Stimulated activated CD8-positive, alpha-beta memory T cell treated with anti-CD3 and anti-CD28 coated beads, Interleukin-4, amount 100 ng/mL, for 48 hours (primary cell): ENCODE measurements at places on chromosomes 12 and 14.

- no peak for DNase-seq
Observed at GRCh38 chr14:61360796-61361525, 39.6 kb downstream of the PRKCH start.

DNA sequence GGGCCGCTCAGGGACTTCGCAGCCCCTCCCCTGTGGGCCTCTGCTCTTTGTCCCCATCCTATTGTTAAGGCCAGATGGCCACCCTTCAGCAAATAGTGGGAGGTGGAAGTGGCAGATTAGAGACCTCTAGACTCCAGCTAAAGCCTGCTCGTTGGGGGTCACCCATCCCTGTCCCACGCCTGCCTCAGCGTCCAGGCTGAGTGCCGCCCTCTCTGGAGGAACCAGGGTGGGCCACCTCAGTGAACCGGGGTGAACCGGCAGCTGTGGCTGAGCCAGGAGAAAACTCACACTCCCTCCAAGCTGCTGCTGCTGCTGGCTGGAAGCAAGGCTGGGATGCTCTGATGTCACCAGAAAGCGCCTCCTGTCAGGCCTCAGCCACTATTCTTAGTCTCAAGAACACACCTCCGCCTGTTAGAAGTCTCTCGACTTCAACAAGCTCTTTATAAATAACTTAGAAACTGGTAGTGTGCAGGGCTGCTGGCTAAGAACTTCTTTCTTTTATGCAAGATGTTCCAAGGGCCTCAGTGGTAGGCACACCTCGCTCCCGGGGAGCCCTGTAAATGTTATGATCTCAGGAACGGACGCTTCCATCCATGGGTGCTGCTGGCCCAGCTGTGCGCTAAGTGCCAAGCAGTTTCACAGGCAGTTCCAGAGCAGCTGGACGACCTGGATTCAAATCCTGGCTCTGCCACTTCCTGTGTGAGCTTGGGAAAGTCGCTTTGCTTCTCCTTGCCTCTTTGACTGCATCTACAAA is 19.8 kb upstream of the TESC start:
- no peak for DNase-seq

DNA sequence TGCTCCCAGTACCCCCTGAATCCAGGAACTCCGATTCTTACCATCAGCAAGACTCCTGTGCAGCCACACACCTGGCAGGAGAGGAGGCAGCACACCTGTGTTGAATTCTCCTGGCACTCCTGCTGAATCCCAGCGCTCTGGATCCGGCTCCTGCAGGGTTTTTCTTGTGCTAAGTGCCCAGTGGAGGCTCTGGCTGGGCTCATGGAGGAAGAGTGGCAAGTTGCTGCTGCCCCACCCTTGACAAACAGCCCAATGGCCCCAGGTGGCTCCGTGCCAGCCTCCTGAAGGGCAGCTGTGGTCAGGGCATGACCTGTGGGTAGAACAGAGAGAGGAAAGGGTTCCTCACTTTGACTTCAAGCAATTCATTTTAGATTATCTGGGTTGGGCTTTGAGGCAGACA is 20.0 kb downstream of the CRACR2A start:
- no peak for DNase-seq

DNA sequence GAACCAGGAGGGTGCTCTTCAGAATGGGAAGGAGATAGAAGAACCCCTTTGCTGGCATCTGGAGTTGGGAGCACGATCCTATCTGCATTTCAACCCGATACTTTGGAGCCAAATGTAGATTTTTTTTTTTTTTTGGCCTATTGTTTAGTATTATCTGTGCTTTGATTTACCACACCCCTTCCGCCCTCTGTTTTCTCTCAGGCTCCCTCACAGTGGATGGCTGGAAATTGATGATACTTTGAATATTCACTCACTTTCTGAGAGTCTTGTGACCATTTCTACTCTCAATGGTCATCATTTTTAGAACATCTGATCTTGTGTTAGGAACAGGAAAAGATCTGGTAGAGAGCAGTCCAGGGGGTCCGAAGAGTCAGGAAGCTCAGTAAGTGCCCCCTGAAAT is 9.0 kb downstream of the TSPAN9 start:
- DNase-seq = no peak

DNA sequence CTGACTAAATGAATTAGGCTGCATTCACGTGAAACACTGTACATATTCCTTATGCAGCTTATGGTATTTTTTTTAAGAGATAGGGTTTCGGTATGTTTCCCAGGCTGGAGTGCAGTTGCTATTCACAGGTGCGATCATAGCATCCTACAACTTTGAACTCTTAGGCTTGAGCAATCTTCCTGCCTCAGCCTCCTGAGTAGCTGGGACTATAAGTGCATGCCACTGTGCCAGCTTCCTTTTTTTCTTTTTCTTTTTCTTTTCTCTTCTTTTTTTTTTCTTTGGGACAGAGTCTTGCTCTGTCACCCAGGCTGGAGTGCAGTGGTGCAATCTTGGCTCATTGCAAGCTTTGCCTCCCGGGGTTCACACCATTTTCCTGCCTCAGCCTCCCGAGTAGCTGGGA is 35.8 kb upstream of the SPPL3 start:
- no peak for DNase-seq

DNA sequence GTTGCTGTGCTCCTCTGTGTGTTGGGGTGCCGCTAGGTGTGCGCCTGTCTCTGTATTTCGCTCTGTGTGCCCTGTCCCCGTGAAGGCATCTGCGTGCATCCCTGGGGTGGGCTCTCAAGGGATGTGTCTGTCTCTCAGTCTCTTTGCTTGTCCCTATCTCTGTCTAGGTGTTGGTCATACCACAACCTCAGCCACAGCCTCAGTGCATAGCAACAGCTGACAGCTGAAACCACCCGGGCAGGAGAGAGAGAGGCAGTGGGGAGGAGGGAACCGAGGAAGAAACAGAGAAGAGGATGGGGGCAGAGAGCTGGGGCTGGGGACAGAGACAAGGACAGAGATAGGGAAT is 953 bp upstream of the NXPH4 start:
- DNase-seq = peak; percentile 49

DNA sequence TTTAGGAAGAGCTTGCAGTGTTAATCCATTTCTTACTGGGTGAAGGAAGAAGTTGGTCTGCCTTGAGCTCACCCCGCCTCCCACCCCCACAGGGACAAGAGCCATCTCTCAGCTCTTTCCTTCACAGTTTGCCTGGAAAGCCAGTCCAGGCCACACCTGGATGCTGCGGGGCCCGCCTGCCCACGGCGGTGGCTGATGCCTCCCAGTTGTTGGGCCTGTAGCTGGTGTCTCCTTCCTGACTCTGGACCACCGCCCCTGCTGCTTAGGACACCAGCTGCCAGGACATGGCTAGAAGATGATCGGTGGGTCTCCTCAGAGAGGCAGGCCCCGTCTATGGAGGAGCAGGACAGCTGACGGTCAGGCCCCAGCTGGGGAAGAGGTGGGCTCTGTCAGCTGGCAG is 92.9 kb downstream of the TESC start:
- no peak for DNase-seq

DNA sequence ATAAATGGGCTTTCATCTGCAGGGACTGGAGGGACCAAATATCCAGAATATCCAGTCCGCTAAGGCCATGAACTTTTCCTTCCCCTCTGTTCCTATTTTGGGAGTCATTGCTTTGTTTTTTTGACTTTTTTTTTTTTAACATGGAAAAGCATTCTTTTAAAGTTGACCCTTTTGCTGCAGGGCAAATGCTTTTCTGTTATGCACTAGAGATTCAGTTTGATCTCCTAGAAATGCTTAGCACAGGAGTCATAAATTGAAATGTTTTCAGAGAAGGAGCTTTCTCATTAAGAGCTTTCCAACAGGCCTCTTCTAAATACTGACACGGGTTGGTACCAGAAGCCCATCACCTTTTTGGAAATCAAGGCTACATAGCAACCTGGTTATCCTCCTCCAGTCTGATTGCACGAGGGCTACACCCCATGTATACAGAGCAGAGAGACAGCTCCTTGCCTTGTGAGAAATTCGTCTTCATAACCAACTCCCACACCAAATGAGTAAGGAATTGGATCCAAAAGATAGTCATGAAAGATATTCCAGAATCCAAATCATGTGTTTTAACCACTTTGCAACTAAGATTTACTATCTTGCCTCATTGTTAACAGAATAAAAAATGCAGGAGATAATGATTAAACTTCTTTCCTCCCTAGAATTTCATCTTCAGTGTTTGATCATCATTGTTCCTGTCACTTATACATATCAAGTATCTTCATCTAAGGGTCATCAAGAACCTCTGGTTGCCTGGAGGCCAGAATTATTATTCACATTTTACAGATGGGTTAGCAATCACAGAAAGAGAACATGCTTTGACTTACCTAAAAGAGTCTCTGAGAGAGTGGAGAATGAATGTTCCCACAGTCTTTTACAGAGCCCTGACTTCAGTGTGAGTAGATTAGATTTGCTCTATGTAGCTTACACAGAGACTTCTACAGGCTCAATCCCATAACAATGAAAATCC is 389.4 kb downstream of the ZFP36L1 start:
- DNase-seq = no peak

- no peak for DNase-seq
Observed at GRCh38 chr14:47226877-47227520, 448.4 kb downstream of the MDGA2 start.

DNA sequence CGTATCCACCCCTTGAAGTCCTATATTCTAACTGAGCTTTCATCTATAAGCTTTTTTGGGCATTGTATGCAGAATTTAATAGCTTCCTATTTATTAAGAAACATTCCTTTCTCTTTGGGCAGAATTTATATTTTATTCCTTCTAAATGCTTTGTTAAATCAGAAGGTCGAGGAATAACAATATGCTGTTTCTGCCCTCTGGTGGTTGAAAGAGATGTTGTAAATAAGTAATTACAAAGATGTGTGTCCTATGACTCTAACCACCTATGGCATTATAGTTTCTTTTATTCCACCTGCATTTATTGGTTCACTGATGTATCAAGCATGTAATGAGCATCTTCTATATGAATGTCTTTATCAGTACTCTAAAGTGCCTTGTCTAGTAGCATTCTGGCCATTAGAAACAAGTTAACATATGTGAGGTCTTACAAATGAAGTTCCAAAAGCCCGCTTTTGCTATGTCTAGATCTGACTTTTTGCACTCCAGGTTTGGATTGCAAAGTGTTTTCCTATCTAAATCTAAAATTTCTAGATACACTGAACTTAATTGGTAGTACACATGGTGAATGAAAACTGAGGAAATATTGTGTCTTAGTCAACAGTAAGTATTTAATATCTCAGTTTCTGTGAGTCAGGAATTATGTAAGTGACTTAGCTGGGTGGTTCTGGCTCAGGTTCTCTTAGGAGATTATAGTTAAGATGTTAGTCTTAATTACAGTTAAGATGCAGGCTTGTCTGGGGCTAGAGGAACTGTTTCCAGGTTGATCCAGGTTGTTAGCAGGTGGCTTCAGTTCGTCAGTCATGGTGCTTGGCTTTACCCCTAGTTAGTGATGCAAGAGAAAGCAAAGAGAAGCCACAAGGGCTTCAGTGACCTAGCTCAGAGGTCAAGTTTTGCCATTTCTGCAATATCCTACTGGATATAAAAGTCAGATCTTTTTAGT is 57.5 kb downstream of the PLEKHA5 start:
- DNase-seq = no peak

- no peak for DNase-seq
Observed at GRCh38 chr14:83425706-83426105, 1892.1 kb upstream of the SEL1L start.

DNA sequence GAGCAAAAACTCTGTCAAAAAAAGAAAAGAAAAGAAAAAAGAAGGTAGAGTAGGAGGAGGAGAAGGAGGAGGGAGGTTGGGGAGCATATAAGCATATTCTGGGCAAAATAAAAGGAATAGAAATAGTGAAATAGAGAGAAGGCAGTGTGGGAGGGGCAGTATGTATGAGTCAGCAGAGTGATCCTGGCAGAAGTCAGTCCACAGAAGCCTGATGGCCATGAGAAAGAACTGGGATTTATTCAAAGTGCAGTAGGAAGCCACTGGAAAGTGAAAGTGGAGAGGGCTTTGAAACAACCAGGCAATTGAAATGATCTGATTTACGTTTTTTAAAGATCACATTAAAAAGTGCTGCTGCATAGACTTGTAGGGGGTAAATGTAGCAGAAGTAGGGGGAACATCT is 368.6 kb upstream of the USP15 start:
- DNase-seq = no peak

GRCh38 chr14:81147140-81147897 is 73.4 kb downstream of the GTF2A1 start:
- no peak for DNase-seq

DNA sequence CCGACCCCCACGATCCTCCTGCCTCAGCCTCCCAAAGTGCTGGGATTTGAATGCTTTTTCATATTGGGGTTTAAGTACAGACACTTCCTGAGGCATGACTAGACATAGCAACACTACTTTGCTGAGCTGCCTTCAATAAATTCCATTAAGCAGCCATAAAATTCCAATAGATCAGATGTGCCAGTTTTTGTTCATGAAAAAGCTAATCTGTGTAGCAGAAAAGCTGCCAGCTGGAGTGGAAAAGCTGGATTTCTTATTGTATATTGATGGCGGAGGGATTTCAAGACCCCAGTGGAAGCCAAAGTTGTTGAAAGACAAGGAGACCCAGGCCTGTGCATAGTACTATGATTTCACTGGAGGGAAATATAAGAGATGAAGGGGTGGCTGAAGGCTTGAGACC is 209.0 kb upstream of the NUDT4 start:
- DNase-seq = no peak

DNA sequence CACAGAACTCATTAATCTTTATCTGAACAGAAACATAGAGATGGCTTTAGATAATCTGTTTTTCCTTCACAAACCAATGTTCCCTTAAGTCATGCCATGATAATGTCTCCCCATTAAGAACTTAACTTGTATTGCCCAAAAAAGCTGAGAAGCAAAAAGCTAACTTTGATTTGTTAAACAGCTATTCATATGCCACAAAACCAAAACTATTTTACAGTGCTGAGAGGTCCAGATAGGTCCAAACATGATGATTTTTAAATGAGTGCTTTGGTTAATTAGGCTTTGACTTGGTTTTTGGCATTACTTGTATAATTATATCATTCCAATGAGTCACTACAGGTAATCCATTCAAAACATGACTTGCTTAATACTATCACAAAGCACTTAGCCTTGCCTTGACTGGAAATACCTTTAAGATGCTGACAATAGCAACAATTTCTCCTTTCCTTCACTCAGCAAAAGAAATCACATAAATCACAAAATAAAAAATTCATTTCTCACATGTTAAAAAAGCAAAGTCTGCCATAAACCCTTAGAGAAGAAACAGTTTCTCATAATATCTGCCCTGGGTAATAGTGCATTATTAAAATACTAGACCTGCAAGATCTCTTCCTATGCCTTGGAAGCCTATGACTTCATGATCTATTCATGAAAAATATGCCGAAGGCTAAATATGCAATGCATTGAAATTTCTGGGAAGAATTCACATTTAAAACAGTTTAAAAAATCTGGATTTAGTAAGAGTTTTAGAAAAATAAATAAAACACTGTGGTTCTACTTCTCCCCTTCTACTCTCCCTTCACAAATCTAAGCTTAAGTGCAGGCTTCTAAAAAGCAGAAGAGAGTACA is 52.0 kb upstream of the SAV1 start:
- no peak for DNase-seq

GRCh38 chr12:124548854-124549378 is 18.5 kb downstream of the NCOR2 start:
- peak; percentile 63 for DNase-seq

DNA sequence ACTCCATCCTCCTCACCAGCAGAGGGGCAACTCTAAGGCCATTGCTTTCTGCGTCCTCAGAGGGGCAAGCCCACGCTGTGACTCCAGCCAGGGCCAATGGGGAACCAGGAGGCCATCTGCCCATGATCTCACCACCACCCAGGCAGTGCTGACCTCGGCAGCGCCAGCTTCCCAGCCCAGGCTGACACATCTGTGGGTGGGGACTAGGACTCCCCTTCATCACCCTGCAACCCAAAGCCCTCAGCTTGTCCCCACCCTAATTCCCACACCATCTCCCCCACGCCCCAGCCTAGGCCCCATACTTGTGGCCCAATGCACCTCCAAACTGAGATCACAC is 58.6 kb downstream of the VWF start:
- no peak for DNase-seq
